ENCODE measurements at places on chromosomes 6 and 20.

- DNase-seq: no peak
Measured at GRCh38 chr6:10603219-10603618, 82.1 kb downstream of the GCNT2 start.

DNA sequence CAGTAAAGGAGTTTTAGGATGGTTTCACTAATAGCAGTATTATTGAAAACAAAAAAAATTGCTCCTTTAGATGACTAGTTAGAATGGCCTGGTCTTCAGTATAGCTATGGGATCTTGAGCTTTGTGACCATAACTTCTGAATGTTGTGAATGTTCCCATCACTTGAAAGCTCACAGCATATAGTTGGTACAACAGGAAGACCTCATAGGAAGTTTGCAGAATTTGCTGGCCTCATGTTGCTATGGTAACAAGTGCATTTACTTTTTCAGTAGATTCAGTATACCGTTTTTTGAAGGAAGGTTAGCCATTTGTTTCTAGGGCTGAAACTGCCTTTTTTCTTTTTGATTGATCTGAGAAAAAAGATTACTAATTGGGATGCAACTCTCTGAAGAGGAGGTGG, 8.3 kb downstream of the PHF3 start:
- DNase-seq: no peak

DNA sequence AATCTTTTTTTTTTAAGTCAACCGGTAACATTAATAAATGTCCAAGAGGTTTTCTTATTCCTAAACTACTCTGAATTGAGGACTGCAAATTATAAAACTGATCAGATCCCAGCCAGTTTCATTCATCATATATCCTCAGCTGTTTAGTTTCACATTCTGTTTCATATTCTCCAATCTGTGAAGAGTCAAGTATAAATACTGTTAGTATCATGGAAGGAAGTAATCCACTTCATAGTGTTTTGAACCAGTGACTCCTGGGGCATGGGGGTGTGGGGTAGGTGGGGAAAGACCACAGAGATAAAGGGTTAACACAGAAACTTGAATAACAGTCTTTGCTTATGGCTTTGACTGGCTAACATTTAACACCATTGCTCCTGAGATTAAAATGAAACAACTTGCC, 69.9 kb downstream of the FYN start:
- DNase-seq: no peak

GRCh38 chr6:26240157-26241032, 124.6 kb upstream of the BTN3A2 start:
- DNase-seq: peak; percentile 39

DNA sequence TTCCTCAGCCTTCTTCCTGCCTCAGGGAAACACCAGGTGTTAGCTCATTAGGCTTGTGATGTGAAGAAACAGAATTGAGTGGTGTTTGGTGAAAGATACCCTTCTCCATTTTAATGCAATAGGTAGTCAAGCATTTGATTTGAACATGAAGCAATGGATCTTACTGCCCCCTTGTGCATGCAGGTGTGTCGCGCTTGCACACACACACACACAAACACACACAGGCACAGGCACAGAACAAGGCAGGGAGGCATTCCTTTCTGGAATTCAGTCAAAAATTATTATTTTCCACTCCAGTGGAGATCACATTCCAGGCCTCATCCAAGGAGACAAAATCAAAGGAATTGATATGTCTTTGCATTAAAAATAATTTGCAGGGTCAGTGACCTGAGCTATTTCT, 667.0 kb upstream of the MARCKS start:
- DNase-seq: no peak

DNA sequence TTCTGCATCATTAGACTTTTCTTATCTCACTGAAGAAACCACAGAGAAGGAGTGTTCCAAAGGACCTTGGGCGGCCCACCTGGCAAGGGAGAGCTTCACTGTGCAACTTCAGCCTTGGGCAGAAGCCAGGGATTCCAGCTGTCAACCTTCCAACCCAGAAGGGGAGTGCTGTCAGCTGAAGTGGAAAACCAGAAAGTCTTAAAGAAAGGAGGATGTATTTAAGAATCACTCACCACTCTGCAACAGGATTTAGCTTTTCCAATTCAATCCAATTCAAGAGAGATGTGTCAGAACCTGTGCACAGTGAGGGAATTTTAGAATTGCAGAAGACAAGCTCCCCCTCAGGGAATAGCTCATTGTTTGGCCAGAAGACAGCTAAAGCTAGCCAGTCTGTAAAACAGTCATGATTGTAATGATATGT, 553.7 kb downstream of the CD83 start:
- DNase-seq: no peak

- DNase-seq: peak; percentile 49
Measured at GRCh38 chr20:33299111-33299603, 16.1 kb downstream of the BPIFB1 start.

GRCh38 chr20:63522981-63523611, 2.5 kb downstream of the PPDPF start:
- DNase-seq: no peak

- no peak for DNase-seq
Measured at GRCh38 chr6:165059032-165059431, 250.4 kb downstream of the C6orf118 start.

DNA sequence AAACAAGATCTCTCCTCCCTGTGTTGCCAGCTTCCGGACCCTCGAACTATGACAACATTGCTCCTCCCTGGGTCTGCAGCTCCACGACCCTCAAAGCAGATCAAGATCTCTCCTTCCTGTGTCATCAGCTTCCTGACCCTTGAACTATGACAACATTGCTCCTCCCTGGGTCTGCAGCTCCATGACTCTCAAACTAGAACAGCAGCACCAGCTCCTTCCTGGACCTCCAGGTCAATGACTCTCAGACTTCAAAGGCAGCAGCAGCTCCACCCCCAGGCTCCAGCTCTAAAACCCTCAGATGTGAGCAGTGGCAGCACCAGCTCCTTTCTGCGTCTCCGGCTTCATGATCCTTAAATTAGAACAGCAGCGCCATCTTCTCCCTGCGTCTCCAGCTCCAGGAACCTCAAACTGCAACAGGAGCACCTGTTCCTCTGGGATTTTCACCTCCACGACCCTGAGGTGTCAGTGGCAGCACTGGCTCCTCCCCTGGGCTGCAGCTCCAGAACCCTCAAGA, 341.0 kb upstream of the SULF2 start:
- DNase-seq: no peak

DNA sequence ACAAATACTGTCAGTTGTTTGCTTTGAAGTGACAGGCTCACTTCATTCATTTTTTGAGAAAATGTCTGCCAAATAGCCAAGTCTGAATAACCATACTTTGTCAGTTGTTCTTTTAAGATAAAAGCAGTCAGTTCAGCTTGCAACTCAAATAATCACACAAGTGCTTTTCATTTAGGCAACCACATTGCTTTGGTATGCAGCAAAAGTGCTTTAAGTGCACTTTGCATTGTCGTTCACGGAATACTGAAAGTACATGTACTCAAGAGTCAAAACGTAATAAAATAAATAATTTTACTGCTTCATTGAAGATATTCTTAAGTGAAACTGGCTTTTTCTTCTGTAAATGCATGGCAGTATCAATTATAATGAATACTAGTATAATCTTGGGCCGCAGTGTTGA, 107.2 kb downstream of the MMS22L start:
- DNase-seq: no peak

DNA sequence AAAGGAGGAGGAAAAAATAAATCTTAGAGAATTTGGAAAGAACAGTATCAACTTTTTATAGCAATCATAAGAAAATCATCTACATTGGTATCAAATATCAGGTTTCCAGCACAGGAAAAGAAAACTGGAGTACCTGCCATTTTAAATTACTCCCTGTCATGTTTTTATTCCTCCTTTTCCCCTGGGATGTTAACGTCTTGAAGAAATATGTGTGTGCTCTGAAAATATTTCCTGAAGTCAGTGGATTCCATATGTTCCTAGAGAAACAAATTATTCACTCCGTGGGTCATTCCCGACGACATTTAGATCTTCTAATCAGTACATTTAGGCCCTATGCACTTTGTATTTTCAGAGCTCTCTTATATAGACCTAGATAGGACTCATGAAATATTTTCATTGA, 42.0 kb upstream of the RSPO3 start:
- no peak for DNase-seq

GRCh38 chr20:39839399-39840119, 849.5 kb downstream of the MAFB start:
- DNase-seq: no peak

- no peak for DNase-seq
Measured at GRCh38 chr20:20585146-20585545, 127.3 kb downstream of the RALGAPA2 start.

DNA sequence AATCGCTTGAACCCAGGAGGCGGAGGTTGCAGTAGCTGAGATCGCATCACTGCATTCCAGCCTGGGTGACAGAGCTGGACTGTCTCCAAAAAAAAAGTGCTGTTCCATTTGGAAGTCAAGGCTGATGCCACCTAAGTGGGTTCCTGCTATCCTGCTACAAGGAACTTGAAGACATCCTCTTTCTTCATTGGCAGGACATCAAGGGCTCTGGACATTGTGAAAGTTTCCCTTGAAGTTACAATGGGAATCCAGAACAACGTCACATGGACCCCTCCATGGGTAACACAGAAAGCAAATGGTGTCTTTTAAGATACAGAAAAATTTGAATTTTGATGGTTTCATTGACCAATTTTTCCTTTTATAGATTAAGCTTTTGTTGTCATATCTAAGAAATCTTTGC, 15.5 kb upstream of the ITCH start:
- no peak for DNase-seq

- no peak for DNase-seq
Measured at GRCh38 chr6:119541132-119541905, 191.8 kb upstream of the MAN1A1 start.

GRCh38 chr6:33585403-33586107, 5.5 kb upstream of the BAK1 start:
- peak; percentile 67 for DNase-seq

GRCh38 chr6:45721665-45722064, 294.0 kb downstream of the CLIC5 start:
- DNase-seq: no peak

DNA sequence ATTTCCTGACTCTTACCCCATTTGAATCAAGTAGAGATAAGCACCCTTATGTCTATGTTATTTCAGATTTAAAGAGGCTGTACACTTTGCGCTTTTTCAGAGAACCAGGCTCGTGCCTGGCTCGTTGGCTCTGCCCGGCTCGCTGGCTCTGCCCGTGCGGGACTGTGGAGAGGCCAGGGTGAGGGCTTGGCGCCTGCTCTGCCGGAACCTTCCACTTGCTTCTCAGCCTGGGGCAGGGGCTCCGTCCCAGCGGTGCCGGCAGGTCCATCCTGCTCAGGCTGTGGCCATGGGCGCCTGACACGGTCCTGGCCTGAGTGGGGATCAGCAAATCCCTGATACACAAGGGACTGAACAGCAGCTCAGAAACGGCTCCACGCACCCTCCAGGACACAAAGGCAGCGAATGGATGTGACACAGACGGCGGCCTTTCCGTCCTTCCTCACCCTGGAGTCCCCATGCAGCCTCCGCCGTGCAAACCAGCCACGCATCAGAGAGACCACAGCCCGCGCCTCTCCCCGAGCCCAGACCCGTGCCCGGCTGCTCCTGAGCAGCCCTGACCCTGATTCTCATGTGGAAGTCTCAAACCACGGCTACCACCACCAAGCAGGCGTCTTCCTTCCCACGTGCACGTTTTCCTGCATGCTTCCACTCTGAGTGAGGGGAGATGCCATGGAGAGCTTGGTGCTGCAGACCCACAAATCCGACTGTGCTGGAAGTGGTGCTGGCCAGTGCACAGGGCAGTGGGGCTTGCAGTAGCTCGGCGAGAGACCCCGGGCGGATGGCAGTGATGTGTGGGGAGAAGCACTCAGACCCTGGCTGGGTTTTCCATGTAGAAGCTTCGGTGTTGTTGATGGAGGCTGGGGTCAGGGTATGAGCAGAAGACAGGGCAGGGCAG, 233.9 kb downstream of the ERMARD start:
- DNase-seq: no peak

Measured in stimulated activated CD4-positive, alpha-beta T cell treated with anti-CD3 and anti-CD28 coated beads, Interleukin-15, amount 100 ng/mL, for 1 hour (primary cell).